ENCODE measurements at places on chromosomes 11 and 22.
A peak's percentile ranks its signal among the peaks of the same experiment; 100 is the strongest.

DNA sequence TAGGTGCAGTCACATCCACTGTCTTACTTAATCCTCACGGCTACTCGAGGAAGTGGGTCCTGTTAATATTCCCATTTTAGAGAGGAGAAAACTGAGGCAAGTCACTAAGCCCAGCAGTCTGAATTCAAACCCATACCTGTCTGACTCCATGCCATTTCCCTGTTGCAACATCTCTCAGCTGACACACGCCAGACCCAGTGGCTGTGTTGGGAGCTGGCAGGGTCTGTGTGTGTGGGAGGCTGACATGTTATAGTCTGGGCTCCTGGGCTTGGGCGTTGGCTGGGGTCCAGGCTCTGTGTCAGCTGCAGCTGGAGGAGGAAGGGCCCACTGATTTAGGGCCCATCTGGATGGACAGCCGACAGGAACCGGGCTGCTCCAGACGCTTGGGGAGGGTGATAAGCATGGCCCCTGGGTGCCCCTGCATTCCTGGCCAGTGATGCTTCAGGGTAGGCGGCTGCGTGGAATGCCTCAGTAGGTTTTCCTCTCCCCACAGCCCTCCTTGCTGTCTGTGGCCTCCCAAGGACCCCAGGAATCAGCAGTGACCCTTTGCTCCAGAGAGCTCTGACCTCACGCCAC, 562.5 kb downstream of the MN1 start:
- DNase-seq, result no peak

DNA sequence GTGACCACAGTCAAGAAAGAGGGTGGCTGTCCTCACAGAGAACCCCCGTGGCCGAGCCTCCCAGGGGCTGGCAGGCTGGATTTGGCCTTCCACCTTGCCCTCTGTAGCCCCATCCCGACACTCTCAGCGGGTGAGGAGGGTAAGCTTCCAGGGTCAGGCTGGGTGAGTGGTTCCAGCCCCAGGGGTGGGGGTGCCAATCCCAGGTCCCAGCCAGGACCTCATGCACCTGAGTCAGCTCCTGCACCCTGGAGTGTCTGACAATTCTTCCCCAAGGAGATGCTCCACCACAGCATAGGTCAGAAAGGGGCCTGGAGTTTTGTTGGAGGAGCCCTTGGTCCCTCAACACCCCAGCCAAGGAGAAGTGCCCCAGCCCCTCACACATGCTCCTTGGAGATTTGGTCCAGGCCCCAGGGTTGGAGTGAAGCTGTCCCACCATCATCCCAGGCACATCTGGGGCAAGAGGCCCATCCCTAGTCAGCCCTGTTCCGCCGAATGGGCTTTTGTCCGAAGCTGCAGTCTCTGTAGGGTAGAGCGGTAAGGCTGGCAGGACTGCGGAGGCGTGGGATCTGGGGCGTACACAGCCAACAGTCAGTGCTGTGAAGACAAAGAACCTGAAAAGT, 8.4 kb downstream of the LINC01488 start:
- no peak for DNase-seq

DNA sequence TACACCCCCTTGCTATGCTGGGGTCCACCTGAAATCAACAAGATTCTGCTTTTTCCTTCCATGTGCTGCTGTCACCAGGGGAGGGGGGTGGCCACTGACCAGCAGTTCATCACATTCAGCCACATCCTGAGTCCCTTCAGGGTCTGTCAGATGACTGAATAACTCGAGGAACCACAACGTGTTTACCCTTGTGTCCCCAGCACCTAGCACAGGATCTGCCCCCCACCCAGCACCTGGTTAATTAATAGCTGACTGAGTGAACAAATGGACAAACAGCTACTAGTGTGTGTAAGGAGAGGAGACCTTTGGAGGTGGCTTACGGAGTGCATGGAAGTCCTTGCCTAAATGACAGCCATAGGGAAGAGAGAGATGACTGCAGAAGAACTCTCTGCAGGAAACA, 119.5 kb upstream of the NCAM1 start:
- no peak for DNase-seq

GRCh38 chr11:84685976-84686375, 941.2 kb downstream of the DLG2 start:
- DNase-seq, result no peak

DNA sequence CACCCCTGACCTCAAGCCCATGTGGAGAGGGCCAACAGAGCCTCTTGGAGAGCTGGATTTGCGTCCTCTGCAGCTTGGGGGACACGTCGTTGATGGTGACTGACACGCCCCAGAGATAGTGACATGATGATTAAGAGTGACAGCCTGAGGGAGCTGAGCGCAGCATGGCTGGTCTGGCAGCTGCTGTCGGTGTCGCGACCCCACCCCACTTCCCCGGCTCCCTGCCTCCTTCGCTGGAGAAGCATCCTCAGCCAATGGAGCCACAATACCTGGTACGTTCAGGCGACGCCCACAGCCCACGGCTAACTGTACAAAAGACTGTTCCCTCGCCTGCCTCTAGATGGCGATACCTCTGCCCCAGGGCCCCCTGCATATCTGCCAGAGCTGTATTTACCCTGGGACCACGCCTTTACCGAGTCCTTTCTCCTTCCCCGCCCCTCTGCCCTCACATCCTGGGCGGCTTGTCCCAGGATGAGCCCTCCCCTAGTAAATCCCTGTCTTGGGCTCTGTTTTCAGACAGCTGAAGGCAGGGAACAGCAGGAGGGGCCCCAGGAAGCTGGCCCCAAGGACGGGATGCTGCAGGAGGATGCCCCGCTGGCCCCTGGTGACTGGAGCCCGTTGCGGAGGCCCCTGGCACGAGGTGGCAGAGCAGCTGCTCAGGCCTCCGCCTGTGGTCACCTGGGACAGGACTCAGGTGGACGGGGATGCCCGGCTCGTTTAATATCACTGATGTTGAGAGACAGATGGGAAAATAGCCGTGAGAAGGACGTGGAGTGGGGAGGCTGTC, 90.6 kb downstream of the RPS6KA4 start:
- peak; percentile 74 for DNase-seq

DNA sequence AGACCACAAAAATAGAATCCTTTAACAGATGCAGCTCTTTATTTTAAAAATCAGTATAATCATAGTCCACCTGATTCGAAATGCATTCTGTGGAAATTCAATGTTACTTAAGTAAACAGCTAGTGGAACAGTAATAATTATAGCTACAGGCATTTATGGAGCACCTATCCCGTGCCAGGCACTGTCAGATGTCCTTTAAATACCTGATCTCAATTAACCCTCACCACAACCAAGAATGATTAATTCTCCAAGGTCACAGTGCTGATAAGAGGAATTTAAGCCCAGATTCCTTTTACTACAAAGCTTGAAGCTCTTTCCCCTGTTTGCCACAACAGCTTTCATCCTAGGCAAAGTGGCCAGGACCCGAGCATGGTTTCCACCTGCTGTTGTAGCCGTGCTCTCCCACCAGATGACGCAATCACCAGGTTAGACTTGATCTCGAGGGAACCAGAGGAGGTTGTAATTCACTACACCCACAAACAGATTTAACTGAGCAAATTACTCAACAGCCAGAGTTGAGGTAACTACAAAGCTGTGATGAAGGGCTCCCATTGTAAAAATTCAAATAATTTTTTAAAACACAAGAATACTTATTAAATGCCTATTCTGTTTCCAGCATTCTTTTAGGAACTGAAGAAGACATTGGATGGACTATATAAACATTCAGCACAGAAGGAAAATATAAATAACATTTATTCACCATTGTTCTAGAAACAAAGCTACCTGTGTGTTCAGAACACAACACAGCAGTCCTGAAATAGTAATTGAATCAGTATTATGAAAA, 10.3 kb downstream of the PRDM10 start:
- DNase-seq, result peak; percentile 45

Measured in activated CD4-positive, alpha-beta T cell treated with anti-CD3 and anti-CD28 coated beads for 4 hours (primary cell).